ENCODE measurements at places on chromosomes 11 and 22. TPM values are rescaled to one million over a fixed set of nuclear protein-coding genes. Genes with fewer than 3 reads are reported as not detected.

DNA sequence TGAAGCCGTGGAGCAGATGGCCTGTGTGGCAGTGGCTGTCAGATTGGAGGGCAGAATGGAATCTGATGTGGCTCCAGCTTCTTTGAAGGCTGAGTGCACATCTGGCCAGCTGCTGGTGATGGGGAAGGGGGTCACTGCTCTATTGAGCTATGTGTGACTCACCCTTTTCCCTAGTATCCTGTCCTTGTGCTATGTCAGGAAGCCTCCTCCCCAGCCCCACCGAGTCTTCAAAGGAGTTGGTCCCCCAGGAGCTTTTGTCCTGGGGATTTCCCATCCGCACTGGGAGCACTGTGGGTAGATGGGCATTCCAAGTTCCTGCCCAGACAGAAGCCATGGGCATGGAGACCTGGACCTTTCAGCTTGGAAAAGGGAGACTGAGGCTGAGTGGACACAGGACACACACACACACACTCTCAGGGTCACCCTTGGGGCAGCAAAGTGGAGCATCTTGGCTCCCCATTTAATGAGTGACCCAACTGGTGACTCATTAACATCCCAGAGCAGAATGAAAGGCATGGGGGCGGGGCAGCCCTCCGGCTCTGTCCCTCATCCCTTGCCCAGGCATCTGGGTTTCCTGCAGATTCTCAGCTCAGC lies 3.3 kb downstream of the SERPINH1 start:
- DNase-seq: peak; percentile 76

ARRB1 gene
- 57.7 TPM for total RNA-seq

GRCh38 chr22:40425082-40425481 lies 54.7 kb downstream of the SGSM3 start:
- no peak for DNase-seq

- peak; percentile 24 for DNase-seq
These were observed 1642.2 kb downstream of the LRRC4C start for GRCh38 chr11:39817241-39817640.

DNA sequence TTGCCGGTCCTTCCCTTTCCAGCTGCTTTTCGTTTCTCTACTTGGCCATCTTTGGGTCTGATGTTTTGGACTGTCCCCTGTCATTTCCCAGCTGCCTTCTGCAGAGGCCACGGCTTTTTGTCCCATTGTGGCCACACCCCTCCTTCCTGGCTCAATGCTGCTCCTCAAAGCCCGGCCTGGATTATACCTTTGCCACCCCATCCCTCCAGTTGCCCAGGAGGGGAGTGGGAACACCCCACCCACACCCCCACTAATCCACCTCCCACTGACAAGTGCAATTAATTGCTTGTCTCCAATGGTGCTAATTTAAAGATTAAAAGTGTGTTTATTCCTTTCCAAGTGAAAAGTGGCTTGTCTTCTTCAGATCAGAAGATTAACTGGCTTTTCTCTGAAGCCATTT lies 34.2 kb upstream of the CSNK2A3 start:
- no peak for DNase-seq

- DNase-seq: peak; percentile 74
These were observed 199.0 kb downstream of the GRIK4 start for GRCh38 chr11:120710354-120711131.

HBB gene
- 65.9 TPM for total RNA-seq

FSHB gene
- not detected for total RNA-seq

SUSD2 gene
- 2.0 TPM for total RNA-seq

OR6X1 gene
- not detected for total RNA-seq

CCDC73 gene
- total RNA-seq: not detected

DNA sequence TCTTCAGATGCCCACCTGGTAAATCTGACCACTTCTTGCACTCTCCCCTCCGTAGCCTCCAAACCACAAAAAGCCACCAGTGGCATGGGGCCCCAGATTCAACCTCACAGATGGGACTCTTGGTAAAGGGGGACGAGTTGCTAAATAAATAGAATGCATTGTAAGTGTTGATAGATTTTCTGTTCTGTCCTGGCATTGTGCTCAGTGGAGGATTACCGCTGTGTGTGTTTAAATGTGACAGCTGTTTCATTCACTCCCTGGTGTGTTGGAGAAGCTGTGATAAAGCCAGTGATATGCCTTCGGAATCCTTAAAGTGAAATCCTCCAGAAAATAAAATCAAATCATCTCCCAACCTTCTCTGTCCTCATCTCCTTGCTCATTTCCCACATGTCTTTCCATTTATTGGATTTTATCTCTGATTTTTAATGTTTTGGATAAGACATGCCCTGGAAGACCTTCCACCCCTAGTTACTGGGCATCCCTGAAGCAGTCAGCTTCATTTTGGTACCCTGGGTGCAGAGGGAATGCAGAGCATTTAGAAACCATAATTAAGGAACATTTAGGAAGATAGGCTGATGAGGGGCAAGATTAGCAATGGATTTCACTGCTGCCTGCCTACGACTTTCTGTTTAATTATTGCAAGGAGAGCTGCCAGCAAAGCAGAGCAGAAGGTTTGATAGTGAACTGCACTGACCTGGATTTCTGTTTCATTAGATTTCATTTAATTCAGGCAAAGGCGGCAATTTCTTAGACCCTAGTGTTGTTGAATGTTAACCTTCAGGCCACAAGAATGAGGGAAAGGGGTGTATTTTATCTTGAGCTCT lies 460.9 kb upstream of the KIRREL3 start:
- no peak for DNase-seq

- DNase-seq: no peak
These were observed 214.7 kb upstream of the SYN3 start for GRCh38 chr22:33272871-33273270.
